Breast epithelium (tissue), 4 donors: ENCODE measurements at places on chromosomes 4 and X. TPM values are rescaled to one million over a fixed set of nuclear protein-coding genes. Genes with fewer than 3 reads are reported as not detected.

MAGEH1 gene
- total RNA-seq, result 37.4 TPM

ACE2 gene
- total RNA-seq, result 5.6 TPM

TMEM35A gene
- total RNA-seq, result 0.15 TPM

- no peak for DNase-seq
Measured at GRCh38 chr4:86948276-86948675, 13.5 kb downstream of the AFF1 start.

GRCh38 chrX:43964936-43965335 lies 8.3 kb downstream of the NDP start:
- DNase-seq, result no peak

DNA sequence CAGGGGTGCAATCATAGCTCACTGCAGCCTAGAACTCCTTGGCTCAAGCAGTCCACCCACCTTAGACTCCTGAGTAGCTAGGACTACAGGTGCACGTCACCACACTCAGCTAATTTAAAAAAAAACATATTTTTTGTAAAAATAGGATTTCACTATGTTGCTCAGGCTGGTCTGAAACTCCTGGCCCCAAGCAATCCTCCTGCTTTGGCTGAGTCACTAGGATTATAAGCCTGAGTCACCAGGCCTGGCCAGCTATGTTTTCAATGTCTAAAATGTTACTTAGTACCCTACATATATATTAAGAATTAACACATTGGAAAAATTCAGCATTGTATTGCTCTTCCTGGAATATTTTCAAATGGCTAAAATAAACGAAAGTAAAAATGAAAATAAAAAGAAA lies 37.5 kb downstream of the PNPLA4 start:
- DNase-seq, result no peak

- peak; percentile 45 for DNase-seq
Measured at GRCh38 chr4:26992657-26993361, 132.2 kb downstream of the STIM2 start.
